ENCODE measurements at places on chromosomes 7 and 10.

- no peak for DNase-seq
Observed at GRCh38 chr10:63123727-63124362, 9.3 kb upstream of the NRBF2 start.

DNA sequence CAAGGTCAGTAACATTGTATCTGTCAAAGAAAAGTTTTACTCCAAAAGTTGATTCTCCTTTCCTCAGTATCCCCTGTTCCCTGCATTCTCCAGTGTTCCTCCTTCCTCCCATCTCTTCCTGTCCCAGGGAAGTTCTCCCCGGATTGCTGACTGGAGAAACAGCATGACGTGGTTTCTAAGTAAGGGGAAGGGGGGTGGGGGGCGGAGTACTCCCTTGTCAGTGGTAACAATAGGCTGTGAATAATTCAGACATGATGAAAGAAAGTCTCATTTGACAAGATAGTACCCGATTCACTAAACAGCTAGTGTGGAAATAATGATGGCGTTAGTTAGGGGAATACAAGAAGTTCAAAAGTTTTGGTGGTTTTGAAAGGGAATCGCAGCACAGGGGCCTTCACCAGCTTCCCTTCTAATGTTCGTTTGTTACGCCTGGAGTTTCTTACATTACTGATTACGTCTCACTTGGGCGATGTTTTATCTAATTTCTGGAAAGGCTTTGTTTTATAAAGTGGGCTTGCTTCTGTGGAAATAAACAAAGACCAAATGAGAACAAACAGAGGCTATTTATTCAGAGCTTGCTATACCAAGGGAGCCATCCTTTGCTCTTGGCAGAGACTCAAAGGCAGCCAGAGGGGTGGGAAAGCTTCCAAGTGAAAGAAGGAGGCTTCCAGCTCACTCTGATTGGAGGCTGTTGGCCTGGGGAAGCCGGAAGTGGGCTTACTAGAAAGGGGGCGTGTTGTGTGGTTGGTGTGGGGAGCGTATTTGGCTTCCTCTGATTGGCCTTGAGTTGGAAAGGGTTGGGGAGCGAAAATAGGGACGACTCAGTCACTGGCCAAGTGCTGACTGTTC, 453.7 kb downstream of the SDK1 start:
- no peak for DNase-seq

DNA sequence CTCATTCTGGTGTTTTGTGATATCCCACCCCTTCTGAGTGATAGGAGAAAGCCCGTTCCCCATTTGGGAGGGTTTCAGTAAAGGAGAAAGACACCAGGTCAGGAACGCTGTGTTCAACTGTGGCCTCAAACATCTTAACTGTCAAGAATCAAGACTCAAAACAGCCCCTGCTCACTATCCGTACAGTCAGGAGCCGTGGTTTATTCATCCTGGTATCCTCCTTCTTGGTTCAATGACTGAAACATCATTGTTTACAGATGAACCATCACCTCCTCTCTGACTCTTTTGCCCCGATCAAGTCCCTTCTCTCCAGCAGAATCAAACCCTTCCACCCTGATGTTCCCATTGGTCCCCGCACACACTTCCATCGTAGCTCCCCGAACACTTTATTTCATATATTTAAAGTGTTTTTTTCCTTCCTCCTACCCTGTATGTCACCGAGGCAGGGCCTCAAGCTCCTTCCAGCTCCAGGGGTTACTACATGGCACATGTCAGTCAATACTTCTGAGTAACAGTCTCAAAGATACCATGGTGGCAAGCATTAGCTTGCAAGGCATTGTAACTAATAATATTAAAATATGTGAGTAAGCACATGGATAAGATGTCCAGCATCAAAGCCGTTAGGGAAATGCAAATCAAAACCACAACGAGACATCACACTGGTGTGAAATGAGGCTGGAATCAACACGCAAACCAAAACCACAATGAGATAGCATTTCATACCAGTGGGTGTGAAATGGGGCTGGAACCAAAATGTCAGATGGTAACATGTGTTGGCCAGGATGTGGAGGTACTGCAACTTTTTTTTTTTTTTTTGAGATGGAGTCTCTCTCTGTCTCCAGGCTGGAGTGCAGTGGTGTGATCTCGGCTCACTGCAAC, 124.7 kb upstream of the C1QL3 start:
- DNase-seq = no peak

- no peak for DNase-seq
Observed at GRCh38 chr10:109894516-109894915, 28.8 kb downstream of the XPNPEP1 start.

DNA sequence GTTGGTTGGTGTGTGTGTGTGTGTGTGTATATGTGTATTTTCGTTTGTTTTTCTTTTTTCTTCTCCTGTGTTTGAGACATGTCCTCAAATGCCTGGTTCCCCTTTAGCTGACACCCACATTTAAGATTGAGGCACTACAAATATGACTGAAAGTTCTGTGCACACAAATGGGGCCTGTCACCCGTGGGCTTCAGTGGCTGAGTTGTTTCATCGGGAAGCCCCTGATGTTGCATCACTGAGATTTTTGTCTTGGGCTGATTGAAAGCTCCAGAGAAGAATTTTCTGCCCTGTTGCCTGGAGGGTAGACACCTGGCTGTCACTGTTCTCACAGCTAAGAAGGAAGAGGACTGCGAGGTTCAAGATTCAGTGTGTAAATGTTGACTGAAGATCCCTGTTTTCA, 283.8 kb upstream of the C7orf33 start:
- no peak for DNase-seq

GRCh38 chr7:133742709-133743538, 384.2 kb upstream of the LRGUK start:
- DNase-seq = no peak

GRCh38 chr10:13701157-13701919, 114.6 kb downstream of the PRPF18 start:
- DNase-seq = no peak

GRCh38 chr7:33761449-33762080, 143.8 kb upstream of the BMPER start:
- DNase-seq = no peak

DNA sequence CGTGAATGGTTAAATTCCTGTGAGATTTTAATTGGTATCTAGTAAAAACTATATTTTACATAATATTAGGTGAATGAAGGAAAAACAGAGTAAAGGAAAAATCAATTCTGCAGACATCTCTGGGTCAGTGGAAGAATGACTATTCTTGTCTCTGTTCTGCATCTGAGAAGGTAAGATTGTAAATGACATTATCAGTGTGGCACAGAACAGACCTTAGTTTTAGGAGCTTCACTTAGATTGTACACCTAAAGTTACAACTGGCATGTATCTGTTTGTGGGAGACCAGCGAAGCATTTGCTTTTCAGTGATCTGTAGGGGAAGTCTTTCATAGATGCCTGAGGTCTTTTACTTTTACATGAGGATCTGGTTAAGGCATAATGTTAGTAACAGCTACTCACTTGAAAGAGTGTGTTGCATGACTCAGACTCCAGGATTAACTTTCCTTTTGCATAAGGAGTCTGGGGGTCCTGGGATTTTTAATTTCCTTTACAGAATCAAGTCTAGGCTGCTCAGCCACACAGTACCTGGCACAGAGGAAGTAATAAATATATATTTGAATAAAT, 56.2 kb downstream of the JMJD1C start:
- DNase-seq = no peak

GRCh38 chr10:79479283-79479909, 32.9 kb upstream of the EIF5AL1 start:
- no peak for DNase-seq

- no peak for DNase-seq
Observed at GRCh38 chr7:129649128-129649690, 37.7 kb downstream of the NRF1 start.

- DNase-seq = no peak
Observed at GRCh38 chr10:55369670-55370420, 568.8 kb upstream of the PCDH15 start.

GRCh38 chr7:116786791-116787443, 75.5 kb upstream of the CAPZA2 start:
- no peak for DNase-seq

- no peak for DNase-seq
Observed at GRCh38 chr7:83410989-83411591, 237.8 kb downstream of the SEMA3E start.

- no peak for DNase-seq
Observed at GRCh38 chr10:47026301-47027107, 115.3 kb downstream of the PTPN20 start.

DNA sequence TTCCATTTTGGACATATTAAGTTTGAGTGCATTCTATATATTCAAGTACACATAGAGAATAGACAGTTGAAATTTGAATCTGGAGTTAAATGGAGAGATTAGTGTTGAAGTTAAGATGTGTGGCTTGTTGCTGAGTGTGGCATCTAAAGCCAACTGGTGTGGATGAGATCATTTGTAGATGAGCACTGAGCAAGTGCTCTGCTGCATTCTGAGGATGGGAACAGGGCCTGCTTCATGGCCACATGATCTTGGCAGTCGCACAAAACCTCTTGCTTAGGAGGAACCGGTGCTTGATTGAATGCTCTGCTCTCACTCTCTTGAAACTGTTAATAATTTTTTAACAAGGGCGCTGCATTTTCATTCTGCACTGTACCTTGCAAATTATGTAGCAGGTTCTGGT, 62.0 kb downstream of the EPDR1 start:
- no peak for DNase-seq

- no peak for DNase-seq
Observed at GRCh38 chr10:103181244-103181643, 11.8 kb downstream of the NT5C2 start.

GRCh38 chr7:34155220-34155908, 250.0 kb downstream of the BMPER start:
- no peak for DNase-seq

GRCh38 chr10:70981171-70981836, 92.9 kb upstream of the PCBD1 start:
- no peak for DNase-seq

Data from activated naive CD4-positive, alpha-beta T cell (primary cell).